ENCODE measurements at places on chromosomes 12 and 14. TPM values are rescaled to one million over a fixed set of nuclear protein-coding genes. Genes with fewer than 3 reads are reported as not detected.

DNA sequence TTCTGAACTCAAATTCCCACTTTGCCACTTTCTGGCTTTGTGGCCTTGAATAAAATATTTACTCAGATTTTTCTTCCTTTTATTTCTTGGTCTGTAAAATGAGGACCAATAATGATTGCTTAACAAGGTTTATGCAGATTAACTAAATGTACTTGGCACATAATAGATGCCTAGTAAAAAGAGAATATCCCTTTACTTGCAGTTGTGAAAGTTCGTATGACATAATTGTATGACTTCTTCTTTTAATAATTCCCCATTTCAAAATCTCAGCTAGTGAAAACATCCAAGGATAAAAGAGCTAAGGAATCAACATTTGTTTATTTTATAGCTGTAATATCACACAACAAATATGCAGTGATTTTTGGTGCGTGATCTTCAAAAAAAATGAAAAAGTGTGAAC lies 215.6 kb upstream of the ATP2B1 start:
- no peaks in the 10 kb centered on the region for H3K36me3 ChIP-seq
- H3K27me3 ChIP-seq = peaks cover 6% of the 10 kb centered on the region
- no peak for DNase-seq
- no peak overlapping the region for H3K4me3 ChIP-seq
- peaks cover 6% of the 10 kb centered on the region for H3K4me1 ChIP-seq

GRCh38 chr12:125013816-125014442 lies 20.5 kb downstream of the BRI3BP start:
- peaks cover 33% of the 10 kb centered on the region for H3K36me3 ChIP-seq
- H3K4me1 ChIP-seq = no peaks in the 10 kb centered on the region
- no peak for DNase-seq
- no peak overlapping the region for H3K4me3 ChIP-seq
- H3K27ac ChIP-seq = no peak overlapping the region

KRT75 gene
- total RNA-seq = not detected

- H3K27me3 ChIP-seq = peaks cover 6% of the 10 kb centered on the region
- H3K4me3 ChIP-seq = no peak overlapping the region
- H3K4me1 ChIP-seq = peaks cover 7% of the 10 kb centered on the region
- no peaks in the 10 kb centered on the region for H3K36me3 ChIP-seq
- no peak overlapping the region for H3K27ac ChIP-seq
- no peak for DNase-seq
Measured at GRCh38 chr14:93804654-93805053, 16.4 kb upstream of the PRIMA1 start.

DNA sequence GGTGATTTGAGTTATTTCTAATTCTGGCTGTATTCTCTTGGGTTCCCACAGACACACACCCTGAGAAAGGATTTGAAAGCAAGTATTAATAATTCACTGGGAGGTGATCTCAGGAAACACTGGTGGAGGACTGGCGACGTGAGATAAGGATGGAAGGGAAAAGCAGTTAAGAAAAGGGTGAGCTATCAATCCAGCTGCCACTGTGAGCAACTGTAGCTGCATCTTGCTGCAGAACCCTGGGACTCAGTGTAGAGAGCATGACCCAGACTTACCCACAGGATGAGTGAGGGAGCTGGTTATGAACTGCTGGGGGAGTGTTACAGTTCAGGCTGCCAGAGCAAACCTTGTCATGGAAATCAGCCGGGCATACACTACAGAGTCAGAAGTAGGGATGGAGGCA lies 71.9 kb downstream of the RESF1 start:
- H3K4me3 ChIP-seq = no peak overlapping the region
- peaks cover 3% of the 10 kb centered on the region for H3K4me1 ChIP-seq
- no peak overlapping the region for H3K27ac ChIP-seq
- no peak for DNase-seq
- no peaks in the 10 kb centered on the region for H3K27me3 ChIP-seq
- no peaks in the 10 kb centered on the region for H3K36me3 ChIP-seq

DNA sequence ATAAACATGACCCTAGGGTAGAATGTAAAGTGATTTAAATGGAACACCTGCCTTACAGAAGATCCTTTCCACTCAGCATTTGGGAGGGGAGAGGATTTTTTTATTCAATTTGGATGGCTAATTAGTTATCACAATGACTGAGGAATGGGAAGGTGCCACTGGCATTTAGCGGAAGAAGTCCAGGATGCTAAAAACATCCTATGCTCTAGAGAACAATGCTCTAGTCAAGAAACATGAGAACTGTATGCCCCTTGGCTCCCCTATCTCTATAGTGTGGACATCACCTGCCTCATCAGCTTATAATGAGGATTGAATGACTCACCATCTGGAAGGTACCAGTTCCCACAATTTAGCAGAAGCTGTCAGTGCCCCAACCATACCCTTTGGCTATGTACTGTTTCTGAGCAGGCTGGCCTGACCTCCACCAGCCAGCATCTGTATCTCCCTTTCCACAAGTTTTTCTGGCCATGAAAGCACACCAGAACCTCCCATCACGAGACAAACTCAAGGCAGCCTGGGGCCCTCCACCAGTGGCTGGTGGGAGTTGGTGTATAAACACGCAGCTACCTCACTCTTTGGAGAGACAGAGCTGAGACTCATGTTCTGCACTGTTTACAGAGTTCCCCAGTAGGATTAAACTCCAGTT lies 109.7 kb upstream of the VASH1 start:
- H3K4me1 ChIP-seq = no peaks in the 10 kb centered on the region
- no peak overlapping the region for H3K4me3 ChIP-seq
- H3K27ac ChIP-seq = no peak overlapping the region
- no peak for DNase-seq
- no peaks in the 10 kb centered on the region for H3K27me3 ChIP-seq

DNA sequence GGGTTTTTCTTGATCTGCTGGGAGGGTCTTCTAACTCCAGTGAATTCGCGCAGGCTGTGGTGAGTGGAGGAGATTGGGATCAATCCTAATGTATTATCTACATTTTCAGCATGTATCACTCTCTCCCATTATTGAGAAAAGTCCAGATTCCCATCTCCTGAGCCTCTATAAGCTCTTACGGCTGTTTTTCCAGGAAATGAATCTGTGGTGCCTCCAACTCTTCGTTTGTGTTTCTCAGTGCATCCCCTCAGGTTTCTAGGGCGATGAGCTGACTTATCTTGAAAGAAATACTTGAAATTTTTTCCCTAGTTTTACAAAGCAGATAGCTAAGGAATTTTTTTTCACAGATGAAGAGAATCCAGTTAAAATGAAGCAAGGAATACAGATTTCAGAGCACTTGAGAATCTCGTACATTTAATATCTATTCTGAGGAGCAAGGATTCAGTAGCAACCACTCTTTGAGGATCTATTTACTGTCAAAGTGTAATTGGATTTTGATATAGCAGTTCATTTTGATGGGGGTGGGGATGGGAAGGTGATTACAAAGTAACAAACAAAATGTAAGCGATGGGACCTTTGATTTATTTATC lies 138.7 kb downstream of the BRMS1L start:
- H3K36me3 ChIP-seq = no peaks in the 10 kb centered on the region
- no peak for DNase-seq
- H3K27ac ChIP-seq = no peak overlapping the region
- H3K27me3 ChIP-seq = peaks cover 7% of the 10 kb centered on the region
- H3K4me1 ChIP-seq = no peaks in the 10 kb centered on the region
- H3K4me3 ChIP-seq = no peak overlapping the region

DNA sequence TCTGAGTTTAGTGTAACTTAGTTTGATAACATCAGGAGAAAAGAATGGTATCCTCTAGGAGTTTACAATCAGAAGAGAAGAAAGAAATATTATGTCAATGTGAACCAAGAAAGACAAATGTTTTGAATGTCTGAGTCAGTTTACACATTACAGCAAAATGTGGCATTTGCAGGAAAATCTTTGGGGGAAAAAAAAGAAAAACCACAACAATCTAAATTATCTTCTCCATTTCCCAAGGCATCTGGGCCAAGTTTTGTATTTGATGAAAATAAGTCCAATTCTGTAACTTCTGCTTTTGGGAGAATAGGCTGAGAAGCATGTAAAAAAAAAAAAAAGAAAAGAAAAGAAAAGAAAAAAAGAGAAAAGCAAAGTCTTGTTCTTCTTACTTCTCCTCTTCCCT lies 58.8 kb upstream of the FLRT2 start:
- H3K27ac ChIP-seq = no peak overlapping the region
- no peaks in the 10 kb centered on the region for H3K4me1 ChIP-seq

MYO1H gene
- not detected for total RNA-seq

GRCh38 chr12:111190741-111191526 lies 178.0 kb downstream of the PHETA1 start:
- H3K27me3 ChIP-seq = no peaks in the 10 kb centered on the region
- no peak overlapping the region for H3K27ac ChIP-seq
- H3K4me3 ChIP-seq = no peak overlapping the region
- no peak for DNase-seq
- H3K4me1 ChIP-seq = no peaks in the 10 kb centered on the region
- H3K36me3 ChIP-seq = no peaks in the 10 kb centered on the region

B3GNT4 gene
- 1.0 TPM for total RNA-seq

DNA sequence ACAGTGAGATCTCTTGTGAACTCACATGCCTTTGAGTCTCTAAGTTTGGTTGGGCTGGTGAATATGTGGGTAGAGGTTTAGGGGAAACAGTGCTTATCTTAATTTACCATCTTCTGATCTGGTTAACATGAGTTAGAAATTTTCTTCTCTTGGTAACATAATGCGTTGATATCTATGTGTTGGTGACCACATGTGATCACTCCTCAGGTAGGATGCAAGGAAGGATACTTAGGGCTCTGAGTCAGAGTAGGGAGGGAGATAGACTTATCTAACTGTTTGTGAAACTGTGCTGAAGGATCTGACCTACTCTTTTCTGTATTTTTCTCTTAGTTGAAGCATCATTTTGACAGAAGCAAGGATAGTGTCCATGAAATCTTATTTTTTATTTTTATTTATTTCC lies 23.1 kb downstream of the FAM234B start:
- H3K4me1 ChIP-seq = peaks cover 7% of the 10 kb centered on the region
- H3K27me3 ChIP-seq = no peaks in the 10 kb centered on the region
- no peak overlapping the region for H3K4me3 ChIP-seq
- no peak overlapping the region for H3K27ac ChIP-seq
- peaks cover 3% of the 10 kb centered on the region for H3K36me3 ChIP-seq

- H3K4me1 ChIP-seq = peaks cover 39% of the 10 kb centered on the region
- peak; percentile 13 for DNase-seq
- H3K4me3 ChIP-seq = no peak overlapping the region
- H3K27ac ChIP-seq = peak overlapping the region; percentile 95
Measured at GRCh38 chr12:9244894-9245293, 36.7 kb upstream of the PZP start.

NR1H4 gene
- not detected for total RNA-seq

GRCh38 chr12:108511633-108512540 lies 3.2 kb upstream of the FICD start:
- H3K4me1 ChIP-seq = peaks cover 32% of the 10 kb centered on the region
- no peaks in the 10 kb centered on the region for H3K36me3 ChIP-seq
- H3K27ac ChIP-seq = no peak overlapping the region

GRCh38 chr12:50239355-50239891 lies 43.9 kb downstream of the LIMA1 start:
- no peak overlapping the region for H3K27ac ChIP-seq
- no peaks in the 10 kb centered on the region for H3K27me3 ChIP-seq
- H3K4me1 ChIP-seq = peaks cover 38% of the 10 kb centered on the region
- no peak for DNase-seq
- H3K4me3 ChIP-seq = no peak overlapping the region

DNA sequence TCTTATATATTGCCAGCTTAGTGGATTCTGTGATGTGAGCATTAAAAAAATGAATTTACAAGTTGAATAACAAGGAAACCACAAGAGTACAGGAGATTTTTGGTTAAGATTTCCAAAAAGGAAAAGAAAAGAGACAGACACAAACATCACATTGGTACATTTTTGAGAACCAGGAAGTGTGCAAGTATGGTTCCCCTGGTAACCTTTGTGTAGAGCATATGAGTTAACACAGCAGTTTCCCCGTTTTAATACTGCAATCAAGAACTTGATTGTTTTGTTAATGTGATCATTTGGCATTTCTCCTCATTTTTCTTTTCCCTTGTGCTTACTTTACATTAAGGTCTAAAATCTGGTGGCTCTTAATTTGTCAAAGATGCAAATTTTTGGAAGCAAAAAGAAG lies 490.4 kb upstream of the ATP2B1 start:
- H3K4me3 ChIP-seq = no peak overlapping the region
- DNase-seq = no peak
- no peak overlapping the region for H3K27ac ChIP-seq
- no peaks in the 10 kb centered on the region for H3K36me3 ChIP-seq

ALKBH2 gene
- total RNA-seq = 33.4 TPM

DNA sequence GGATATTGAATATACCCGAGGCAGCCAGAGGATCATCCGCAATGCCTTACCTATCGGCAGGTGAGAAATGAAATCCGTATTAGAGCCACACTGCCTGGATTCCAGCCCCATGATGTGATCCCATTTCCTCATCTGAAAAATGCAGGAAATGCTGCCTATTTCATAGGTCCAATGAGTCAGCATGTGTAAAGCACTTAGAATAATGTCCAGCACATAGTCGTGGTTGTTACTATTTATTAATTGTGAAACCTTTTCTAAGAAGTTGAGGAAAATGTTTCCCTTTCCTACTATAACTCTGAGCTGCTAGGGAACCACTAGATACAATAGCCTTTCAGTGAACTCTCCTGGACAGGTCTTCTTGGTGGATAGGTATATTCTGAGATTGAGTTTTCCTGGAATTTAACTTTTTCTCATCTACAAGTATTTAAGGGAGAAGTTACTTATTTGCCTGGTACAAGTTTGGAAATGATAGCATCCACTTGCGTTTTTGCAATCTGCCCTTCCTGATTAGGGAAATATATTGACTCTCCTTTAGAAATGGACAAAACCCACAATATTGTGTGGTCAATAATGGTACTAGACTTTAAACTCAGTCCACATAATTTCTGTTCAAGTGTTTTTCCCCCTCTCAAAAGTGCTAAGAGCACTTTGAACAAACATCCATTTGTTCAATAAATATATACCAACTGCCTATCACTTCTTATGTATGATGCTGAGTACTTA lies 12.2 kb downstream of the POLR3B start:
- H3K27ac ChIP-seq = no peak overlapping the region
- no peak overlapping the region for H3K4me3 ChIP-seq
- H3K4me1 ChIP-seq = peaks cover 3% of the 10 kb centered on the region
- no peak for DNase-seq
- H3K27me3 ChIP-seq = no peaks in the 10 kb centered on the region

SERPINA9 gene
- not detected for total RNA-seq

- H3K4me3 ChIP-seq = no peak overlapping the region
- no peaks in the 10 kb centered on the region for H3K27me3 ChIP-seq
- no peaks in the 10 kb centered on the region for H3K36me3 ChIP-seq
- no peak for DNase-seq
- no peaks in the 10 kb centered on the region for H3K4me1 ChIP-seq
Measured at GRCh38 chr12:43964033-43964432, 128.2 kb downstream of the TMEM117 start.

KCNMB4 gene
- 0.37 TPM for total RNA-seq

ADAM21 gene
- total RNA-seq = not detected

GRCh38 chr12:29563636-29564035 lies 66.2 kb upstream of the OVCH1 start:
- H3K36me3 ChIP-seq = no peaks in the 10 kb centered on the region
- H3K27ac ChIP-seq = no peak overlapping the region
- H3K27me3 ChIP-seq = peaks cover 3% of the 10 kb centered on the region
- H3K4me3 ChIP-seq = peak overlapping the region; percentile 15
- DNase-seq = no peak
- H3K4me1 ChIP-seq = no peaks in the 10 kb centered on the region

- peaks cover 8% of the 10 kb centered on the region for H3K27me3 ChIP-seq
- H3K4me1 ChIP-seq = peaks cover 11% of the 10 kb centered on the region
- no peak overlapping the region for H3K27ac ChIP-seq
- no peak overlapping the region for H3K4me3 ChIP-seq
Measured at GRCh38 chr12:96073346-96074330, 38.3 kb upstream of the LTA4H start.

- H3K36me3 ChIP-seq = no peaks in the 10 kb centered on the region
- H3K4me3 ChIP-seq = no peak overlapping the region
- peaks cover 7% of the 10 kb centered on the region for H3K4me1 ChIP-seq
- no peak overlapping the region for H3K27ac ChIP-seq
Measured at GRCh38 chr14:76870166-76870565, 44.0 kb downstream of the LRRC74A start.

All from activated T-helper 2 cell treated with anti-CD3 and anti-CD28 coated beads, Interferon-gamma antibody, Interleukin-2, Interleukin-4, amounts not matched to agents 10 μg/mL and 5 μg/mL and 100 μg/mL, durations not matched to agents 14 hours and 24 hours and 36 hours (primary cell).